ENCODE measurements at places on chromosomes 2 and 18. TPM values are rescaled to one million over a fixed set of nuclear protein-coding genes. Genes with fewer than 3 reads are reported as not detected.

Gene INPP5D
- 4.9 TPM for total RNA-seq

Gene PPP1R1C
- 3.1 TPM for total RNA-seq

Gene KATNAL2
- 5.0 TPM for total RNA-seq

Gene RAB6C
- 1.2 TPM for total RNA-seq

Gene HOXD9
- not detected for total RNA-seq

Gene PDE6D
- total RNA-seq, result 30.8 TPM

Gene ZNF514
- total RNA-seq, result 33.6 TPM

Gene KIAA2012
- total RNA-seq, result 1.00 TPM

Gene MOGAT1
- total RNA-seq, result not detected

Gene SPP2
- total RNA-seq, result not detected

Gene FOXD4L1
- 0.27 TPM for total RNA-seq

DNA sequence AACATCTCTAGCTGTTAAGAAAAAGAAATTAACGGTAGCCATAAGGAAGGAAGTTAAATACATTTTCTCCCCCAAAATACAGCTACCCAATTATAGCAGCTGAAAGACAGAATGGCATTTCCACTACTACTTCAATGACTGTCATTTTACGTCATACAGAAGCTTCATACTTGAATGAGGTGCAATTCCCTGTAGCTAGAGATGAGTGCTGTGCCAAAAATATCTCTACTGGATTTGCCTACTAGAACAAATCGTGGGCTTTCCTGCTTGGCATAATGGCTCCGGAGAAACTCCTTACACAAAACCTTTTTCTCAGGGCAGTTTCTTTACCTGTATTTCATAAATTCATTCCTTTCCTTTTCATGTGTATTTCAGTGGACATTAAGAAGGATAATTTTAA, 36.3 kb upstream of the NRXN1 start:
- peak; percentile 44 for DNase-seq

GRCh38 chr2:85797921-85798320, 44.1 kb downstream of the ATOH8 start:
- no peak for DNase-seq

- DNase-seq, result no peak
Measured at GRCh38 chr2:210172219-210172575, 988 bp upstream of the KANSL1L start.

- no peak for DNase-seq
Measured at GRCh38 chr2:205086662-205087061, 541.4 kb downstream of the PARD3B start.

DNA sequence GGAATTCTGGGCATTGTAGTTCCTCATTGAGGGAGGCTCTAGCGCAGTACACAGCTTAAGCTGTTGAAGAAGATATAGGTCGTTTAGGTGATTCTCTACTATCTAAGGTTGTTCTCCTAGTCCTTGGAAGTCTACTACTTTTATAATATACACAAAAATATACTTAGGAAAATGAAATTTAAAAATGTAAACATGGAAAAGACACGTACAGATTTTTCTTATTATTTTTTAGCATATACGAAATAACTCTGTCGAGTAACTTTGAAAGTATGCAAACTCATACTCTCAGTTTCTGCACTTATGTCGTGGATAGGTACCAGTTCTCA, 272 bp upstream of the FASTKD1 start:
- no peak for DNase-seq

GRCh38 chr2:201183365-201183727, 405 bp downstream of the CASP10 start:
- DNase-seq, result no peak

GRCh38 chr2:196415384-196415783, 224.1 kb upstream of the CCDC150 start:
- no peak for DNase-seq

GRCh38 chr2:39516347-39517101, 79.4 kb upstream of the MAP4K3 start:
- peak; percentile 51 for DNase-seq

DNA sequence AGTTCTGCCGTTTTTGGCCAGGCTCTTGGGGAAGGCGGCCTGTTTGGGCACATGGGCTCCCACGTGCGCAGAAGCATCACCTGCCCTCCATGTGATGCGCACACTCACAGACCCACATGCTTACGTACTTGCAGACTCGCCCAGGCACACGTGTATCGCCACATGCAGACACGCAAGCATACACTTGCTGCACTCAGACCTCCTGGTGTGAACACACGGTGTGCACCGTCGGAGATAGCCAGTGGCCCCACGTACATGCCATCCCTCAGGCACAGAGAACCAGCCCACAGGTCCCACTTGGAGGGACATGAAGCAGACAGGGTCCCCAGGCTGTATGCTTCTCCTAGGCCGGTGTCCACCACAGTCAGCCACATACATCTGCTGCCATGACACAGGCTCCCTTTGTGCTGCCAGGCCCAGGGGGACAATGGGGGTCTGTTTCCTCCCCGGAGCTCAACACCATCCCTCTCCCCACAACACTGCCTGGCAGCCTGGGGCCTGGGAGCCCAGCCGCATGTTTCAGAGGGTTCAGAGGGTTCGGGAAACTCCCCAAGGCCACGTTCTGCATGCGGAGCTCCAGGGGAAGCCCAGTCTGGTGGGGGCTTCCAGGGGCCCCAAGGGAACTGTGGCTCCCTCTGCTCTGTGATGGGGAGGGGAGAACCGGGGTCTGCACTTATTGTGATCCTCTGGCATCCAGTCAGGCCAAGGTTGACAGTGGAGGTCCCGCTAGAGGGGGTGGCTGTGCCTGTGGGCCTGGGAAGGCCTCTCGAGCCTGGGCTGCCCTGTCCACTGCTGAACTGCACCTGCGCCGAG, 208.1 kb upstream of the HAAO start:
- no peak for DNase-seq

DNA sequence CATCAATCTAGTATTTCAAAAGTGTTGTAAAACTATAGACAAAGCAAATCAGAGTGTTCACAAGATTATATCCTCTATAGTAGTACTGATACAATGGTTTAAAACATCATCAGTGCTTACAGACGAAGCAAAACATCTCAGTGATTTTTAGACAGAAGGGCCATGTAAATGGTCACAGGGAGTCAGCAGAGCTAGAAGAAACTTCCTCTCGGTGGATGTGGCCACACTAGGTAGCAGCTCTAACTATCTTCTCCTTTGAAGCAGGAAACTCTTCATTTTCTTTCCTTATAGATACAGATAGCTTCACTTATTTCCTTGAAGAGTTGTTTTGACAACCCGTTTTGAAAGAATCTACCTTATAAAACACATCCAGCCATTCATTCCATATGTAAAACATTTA, 80.4 kb upstream of the CD226 start:
- DNase-seq, result no peak

DNA sequence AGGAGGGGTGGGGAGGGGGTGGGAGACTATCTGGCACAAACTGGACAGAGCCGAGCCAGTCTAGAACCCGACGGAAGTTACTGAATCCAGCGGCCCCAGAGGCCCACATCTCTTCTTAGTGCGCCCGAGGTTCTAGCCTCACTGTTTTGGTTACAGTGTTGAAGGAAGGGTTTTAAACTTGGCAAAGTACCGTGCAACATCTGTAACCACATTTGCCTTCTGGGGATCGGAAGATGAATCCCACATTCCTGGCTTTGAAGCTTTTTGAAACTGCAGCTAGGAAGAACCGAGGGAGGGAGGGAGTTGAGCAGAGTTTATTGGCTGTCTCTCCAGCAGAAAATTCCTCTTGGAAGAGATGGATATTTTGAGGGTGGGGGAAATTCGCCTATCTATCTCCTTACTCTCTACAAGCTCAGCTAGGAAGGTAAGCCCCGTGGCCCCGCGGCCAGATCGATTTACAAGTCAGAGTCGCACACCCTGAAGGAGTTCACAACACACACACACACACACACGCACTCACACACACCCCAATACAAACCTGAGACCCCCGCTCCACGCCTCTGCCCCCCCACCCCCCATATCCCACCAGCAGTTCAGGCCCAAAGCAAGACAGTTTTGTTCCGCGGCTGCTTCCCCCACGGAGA, 1.0 kb downstream of the ACVR1 start:
- DNase-seq, result no peak

- no peak for DNase-seq
Measured at GRCh38 chr18:35136248-35136647, 95.0 kb downstream of the MAPRE2 start.

DNA sequence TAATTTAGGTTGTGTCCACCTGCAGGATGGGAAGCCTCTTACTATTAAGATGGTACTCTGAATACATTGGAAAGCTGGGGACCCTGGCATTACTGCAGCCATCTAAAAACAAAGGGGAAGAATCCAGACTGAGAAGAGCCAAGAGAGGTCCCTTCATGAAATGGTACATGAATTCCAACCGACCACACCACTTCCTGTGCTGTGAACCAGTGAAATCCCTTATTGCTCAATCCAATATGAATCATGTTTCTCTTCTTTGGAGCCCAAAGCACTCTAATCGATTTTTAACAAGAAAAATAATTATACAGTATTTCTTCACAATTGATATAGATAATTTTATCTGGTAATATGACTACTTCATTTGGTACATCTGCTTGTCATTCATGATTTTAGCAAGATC, 479.7 kb upstream of the RAB6C start:
- no peak for DNase-seq

- DNase-seq, result no peak
Measured at GRCh38 chr2:163302141-163302540, 433.7 kb downstream of the FIGN start.
